Left kidney (tissue), 8 donors: ENCODE measurements at places on chromosomes 13 and 19. TPM values are rescaled to one million over a fixed set of nuclear protein-coding genes. Genes with fewer than 3 reads are reported as not detected.

ATP1A3 gene
- polyA plus RNA-seq, result 0.65 TPM

- DNase-seq, result no peak
Observed at GRCh38 chr19:39247701-39248664, 673 bp downstream of the IFNL4 start.

LILRA2 gene
- 0.40 TPM for polyA plus RNA-seq

DNA sequence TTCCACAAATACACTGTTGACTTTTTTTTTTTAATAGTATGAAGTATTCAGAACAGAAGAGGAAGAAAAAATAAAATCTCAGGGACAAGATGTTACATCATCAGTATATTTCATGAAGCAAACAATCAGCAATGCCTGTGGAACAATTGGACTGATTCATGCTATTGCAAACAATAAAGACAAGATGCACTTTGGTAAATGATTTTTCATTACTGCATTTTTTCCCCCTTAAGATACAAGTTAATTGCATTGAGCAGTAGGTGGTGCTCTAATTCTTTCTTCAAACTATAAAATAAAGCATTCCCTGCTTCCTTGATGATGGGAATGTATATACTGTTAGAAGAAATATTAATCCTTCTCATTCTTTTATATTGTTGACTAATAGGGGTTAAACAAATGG, 17.1 kb downstream of the UCHL3 start:
- DNase-seq, result no peak

ZSCAN4 gene
- polyA plus RNA-seq, result 0.17 TPM

DNA sequence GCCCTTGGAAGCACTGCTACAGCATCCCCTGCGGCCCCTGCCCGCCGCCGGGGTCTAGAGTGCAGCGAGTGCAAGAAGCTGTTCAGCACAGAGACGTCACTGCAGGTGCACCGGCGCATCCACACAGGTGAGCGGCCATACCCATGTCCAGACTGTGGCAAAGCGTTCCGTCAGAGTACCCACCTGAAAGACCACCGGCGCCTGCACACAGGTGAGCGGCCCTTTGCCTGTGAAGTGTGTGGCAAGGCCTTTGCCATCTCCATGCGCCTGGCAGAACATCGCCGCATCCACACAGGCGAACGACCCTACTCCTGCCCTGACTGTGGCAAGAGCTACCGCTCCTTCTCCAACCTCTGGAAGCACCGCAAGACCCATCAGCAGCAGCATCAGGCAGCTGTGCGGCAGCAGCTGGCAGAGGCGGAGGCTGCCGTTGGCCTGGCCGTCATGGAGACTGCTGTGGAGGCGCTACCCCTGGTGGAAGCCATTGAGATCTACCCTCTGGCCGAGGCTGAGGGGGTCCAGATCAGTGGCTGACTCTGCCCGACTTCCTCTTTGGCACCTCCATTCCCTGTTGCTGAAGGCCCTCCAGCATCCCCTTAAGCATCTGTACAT, 4.9 kb downstream of the ZNF574 start:
- DNase-seq, result no peak

AXL gene
- 35.4 TPM for polyA plus RNA-seq

NBEA gene
- polyA plus RNA-seq, result 19.8 TPM

SULT2A1 gene
- 0.18 TPM for polyA plus RNA-seq

- no peak for DNase-seq
Observed at GRCh38 chr19:2150794-2151338, 500 bp downstream of the AP3D1 start.

GRCh38 chr19:4701557-4701956, 22.1 kb downstream of the DPP9 start:
- DNase-seq, result no peak

- no peak for DNase-seq
Observed at GRCh38 chr13:94280349-94280748, 199.1 kb downstream of the DCT start.
